Pons (tissue), 1 donor: ENCODE measurements at places on chromosomes 2 and 18.

DNA sequence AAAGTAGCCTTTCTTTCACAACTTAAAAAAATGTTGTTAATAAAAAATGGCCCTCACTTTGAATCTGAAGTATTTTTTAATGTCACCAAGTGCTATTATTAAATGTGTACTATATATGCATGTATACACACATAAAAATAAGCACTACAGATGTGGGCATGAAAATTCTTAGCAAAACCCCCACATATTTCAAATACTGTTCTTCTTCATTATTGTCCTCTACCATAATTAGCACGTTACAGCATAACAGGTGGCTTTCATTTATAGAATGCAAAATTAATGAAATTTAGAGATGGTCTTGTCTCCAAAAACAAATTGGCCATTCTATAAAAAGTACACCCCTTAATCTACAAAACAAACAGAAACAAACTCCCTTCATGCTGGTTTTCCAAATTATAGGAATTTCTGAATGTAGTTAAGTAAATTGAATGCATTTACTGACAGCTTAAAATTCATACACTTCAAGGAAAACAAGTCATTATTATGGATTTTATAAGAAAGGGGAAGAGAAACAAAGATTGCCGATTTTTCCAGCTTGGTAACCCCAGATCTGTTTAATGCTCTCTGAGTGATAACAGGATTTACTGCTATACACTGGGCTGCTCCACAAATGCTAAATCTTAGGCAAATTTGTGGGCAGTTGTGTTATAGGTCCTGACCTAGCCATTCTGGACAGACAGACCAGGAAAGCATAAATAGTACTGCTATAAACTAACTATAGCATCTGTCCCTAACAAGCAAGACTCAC, 67.2 kb downstream of the SPRED2 start:
- DNase-seq: no peak

GRCh38 chr18:49019446-49020045, 68.8 kb upstream of the SMAD7 start:
- DNase-seq: no peak

GRCh38 chr2:231914077-231914690, 12.0 kb downstream of the NPPC start:
- DNase-seq: no peak

GRCh38 chr2:14235667-14236066, 396.9 kb upstream of the LRATD1 start:
- no peak for DNase-seq

DNA sequence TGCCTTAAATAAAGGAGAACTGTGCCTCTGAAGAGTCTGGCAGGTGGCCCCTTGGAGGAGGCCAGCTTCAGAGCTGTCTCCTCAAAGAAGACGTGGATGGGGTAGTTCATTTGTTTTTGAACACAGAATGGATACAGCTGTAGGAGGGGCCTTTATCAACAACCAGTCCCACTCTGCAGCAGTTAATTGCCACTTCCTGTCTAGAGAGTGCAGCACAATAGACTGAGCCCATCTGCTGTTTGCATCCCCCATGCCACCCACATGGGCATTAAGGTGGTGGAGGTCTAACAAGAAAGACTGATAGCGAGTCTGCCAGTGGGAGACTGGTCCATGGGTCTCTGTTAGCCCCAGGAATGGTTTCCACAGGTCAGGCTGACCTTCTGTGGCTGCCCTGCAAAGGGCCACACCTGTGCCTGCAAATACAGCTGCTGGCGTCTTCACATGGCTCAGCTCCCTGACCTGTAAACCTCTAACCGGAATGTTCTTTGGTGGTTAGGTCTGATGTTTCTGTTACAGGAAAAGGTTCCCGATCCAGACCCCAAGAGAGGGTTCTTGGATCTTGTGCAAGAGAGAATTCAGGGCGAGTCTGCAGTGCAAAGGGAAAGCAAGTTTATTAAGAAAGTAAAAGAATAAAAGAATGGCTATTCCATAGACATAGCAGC, 153.3 kb upstream of the ITGA6 start:
- DNase-seq: no peak

GRCh38 chr2:26492749-26493515, 15.0 kb upstream of the OTOF start:
- no peak for DNase-seq

- no peak for DNase-seq
These were observed 22.4 kb downstream of the GAREM2 start for GRCh38 chr2:26195040-26195984.

DNA sequence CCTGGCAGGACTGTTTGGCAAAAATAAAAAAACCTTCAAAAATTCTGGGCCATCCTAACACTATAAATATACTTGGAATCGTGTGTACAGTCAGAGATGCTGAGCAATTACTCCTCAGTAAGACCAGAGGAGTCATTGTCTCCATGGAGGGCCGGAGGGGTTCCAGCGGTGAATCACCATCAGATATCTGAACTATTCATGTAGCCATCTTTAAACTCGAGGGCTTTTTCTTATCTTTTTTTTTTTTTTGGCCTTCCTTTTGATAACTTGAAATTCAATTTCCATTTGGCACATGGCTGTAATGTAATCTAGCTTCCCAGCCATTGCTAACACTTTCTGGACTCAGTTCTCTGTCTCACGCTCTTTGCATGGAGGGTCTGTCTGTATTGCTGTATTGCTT, 7.4 kb upstream of the FHL2 start:
- DNase-seq: no peak

GRCh38 chr2:133097666-133098065, 427.7 kb upstream of the LYPD1 start:
- DNase-seq: no peak

GRCh38 chr2:203606051-203606450, 71.0 kb upstream of the RAPH1 start:
- no peak for DNase-seq

DNA sequence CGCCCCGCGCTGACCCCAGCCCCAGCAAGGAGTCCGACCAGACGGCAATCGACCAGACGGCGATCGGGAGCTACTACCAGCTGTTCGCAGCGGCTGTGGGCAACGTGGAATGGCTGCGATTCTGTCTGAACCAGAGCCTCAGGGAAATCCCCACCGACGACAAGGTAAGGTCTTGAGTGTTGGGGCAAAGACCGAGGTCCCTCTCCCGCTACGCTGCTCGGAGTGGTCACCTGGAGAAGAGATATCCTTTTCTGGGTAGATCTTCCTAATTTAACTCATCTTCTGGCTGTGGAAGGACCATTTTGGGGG, 704 bp downstream of the ANKRD53 start:
- no peak for DNase-seq

- DNase-seq: no peak
These were observed 499.3 kb upstream of the FANCL start for GRCh38 chr2:58740426-58740825.

GRCh38 chr2:205218056-205218455, 464.2 kb upstream of the NRP2 start:
- no peak for DNase-seq

GRCh38 chr2:143499061-143499460, 369.8 kb downstream of the ARHGAP15 start:
- no peak for DNase-seq

- DNase-seq: peak; percentile 25
These were observed 280.9 kb upstream of the STON1 start for GRCh38 chr2:48249025-48249424.

GRCh38 chr2:202355993-202356505, 20.1 kb upstream of the BMPR2 start:
- no peak for DNase-seq

- DNase-seq: peak; percentile 82
These were observed 286.2 kb upstream of the VRK2 start for GRCh38 chr2:57760381-57760801.

DNA sequence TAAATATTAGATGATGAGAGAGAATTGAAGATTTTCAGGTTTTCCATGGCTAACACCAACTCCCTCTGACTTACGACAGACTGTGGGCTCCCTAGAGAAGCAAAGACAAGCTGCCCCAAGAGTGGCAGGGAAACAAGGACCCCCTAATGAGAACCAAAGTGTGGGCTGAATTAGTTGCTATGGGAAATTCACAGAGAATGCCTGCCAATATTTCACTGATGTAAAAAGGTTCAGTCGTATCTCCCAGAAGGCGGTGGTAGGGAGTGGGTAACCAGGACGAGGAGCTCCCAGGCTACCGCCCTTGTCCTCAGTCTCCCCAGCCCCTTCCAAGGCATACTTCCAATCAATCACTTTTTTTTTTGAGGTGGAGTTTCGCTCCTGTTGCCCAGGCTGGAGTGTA, 113.6 kb downstream of the LAMA1 start:
- DNase-seq: no peak

GRCh38 chr2:60385648-60386047, 167.8 kb downstream of the BCL11A start:
- DNase-seq: no peak

DNA sequence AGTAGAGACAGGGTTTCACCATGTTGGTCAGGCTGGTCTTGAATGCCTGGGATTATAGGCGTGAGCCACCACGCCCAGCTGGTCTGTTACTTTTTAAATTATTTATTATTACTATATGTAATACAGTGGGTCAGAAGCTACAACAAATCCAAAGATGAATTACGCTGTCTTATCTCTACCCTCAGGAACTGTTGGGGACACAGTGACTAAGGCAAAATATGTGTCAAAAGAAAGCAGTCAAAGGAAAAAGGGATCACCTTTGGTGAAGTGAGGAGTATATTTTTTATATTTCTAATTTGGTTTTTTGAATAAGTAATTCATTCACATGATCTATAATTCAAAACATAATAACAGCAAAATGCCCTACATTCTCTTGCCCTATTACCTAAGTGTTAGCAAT, 4.7 kb downstream of the CREB1 start:
- no peak for DNase-seq

DNA sequence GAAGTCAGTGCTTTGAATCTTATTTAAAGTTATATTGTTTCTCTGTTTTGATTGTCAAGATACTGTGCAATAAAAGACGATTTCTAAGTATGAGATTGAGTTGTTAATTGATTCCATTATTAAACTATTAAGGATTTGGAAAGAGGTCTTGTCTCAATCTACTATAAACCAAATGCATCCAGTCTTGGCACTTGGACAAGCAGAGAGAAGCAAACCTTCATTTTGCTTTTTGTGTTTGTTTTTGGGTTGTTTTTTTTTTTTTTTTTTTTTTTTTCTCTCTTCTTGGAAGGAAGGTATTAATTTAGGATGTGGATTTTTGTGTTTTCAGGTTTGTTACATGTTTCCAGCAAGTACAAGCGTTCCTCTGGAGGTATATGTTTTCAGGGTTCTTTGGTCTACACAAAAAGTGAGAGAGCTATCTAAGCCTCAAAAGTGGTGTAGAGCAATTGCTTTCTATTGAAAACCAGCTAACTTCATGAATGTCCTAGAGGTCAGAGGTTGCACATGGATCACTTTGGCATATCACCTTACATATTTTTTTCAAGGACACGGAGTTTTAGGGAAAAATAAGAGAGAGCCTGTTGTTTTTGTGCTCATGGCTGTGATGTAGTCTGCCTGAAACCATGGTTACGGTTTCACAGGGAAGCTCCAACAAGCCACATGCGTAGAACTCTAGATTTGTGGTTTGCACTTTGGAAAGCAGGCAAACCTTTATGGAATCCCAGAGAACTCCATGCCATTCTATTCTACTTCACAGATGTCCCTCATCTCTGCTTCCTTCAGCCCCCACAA, 1.8 kb downstream of the PRKCE start:
- DNase-seq: no peak

GRCh38 chr2:216540920-216541319, 42.3 kb downstream of the RPL37A start:
- DNase-seq: no peak

DNA sequence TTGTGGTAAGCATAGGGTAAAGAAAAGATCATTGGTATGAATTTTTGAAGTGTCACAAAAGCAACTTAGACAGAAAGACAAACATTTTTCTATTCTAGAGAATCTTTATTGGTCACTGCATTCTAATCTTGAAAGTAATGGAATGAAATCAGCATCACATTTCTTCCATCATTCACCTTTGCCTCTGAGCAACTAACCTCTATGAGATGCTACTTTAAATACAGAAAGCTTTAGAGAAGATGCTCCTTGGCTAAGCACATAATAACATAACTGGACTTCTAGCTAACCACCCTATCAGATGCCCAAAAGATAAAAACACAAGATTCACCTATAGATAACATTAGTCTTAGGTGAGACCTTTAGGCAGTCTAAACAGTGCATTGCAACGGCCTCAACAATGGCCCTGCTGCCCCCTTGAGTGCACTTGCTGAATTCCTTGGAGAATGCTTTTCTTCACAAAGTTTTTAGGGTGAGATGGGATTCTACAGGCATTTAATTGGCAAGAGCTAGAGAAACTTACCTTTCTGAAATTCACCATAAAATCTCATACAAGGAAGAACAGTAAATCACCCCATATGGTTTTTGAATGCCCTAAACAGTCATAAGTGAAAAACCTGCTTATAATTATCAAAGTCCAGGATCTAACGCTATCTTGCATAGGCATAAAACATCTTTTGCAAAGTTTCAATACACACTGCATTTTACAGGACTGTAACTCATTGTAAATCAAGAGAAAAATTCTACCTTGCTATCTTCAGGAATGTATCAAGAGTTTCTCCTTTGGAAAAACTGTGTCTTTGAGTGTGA, 791.3 kb upstream of the CHAC2 start:
- DNase-seq: peak; percentile 8

DNA sequence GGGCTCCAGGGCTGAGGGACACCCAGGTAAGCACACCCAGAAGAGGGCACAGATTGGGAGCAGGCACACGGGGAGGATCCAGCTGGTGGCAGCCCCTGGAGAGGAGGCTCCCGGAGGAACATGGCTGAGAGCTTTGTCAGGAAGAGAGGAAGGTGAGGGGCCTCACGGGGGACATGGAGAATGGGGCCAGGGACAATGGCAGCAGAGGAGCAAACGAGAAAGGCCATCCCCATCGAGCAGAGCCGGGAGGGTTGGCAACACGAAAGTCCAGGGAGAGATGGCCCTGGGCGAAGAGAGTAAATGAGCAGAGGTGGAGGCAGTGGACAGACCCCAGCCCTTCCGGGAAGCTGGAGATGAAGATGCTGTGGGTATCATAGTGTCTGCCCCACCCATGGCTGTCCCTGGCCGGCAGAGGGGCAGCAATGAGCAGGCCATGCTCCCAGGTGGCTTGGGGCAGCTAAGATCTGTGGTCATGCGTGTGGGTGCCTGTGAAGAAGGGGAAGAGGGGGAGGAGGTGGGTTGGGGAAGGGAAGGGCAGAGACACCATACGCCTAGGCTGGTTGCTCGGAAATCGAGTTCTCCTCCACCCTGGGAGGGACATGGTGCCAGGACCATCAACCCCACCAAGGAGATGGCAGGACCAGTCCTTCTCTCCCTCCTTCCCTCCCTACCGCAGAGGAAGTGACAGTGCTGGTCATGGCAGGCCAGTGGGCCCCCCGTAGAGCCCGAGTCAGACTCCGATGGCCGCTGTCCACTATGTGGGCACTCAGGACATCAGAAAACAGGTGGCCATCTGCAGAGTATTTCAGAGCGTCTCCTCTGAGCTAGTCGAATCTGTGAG, 191.7 kb downstream of the NDUFA10 start:
- no peak for DNase-seq

DNA sequence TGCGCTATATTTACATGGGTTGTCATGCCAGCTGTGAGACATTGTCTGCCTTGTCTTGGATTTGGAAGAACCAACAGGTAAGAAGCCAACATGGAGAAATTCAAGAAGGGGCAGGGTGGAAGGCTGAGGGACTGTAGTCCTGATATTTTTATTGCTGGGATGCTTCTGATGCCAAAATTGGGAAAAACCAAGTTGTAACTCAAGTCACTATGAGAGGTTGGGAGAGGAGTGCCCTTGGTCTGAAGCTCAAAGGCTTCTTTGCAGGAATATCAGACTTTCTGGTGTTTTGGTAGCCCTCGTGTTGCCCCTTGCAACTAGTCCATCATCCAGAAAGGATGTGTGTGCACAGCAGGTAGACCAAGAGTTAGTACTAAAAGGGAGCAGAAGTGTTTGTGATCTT, 294.3 kb upstream of the EPAS1 start:
- no peak for DNase-seq
